ENCODE measurements at places on chromosomes 2 and 18.

DNA sequence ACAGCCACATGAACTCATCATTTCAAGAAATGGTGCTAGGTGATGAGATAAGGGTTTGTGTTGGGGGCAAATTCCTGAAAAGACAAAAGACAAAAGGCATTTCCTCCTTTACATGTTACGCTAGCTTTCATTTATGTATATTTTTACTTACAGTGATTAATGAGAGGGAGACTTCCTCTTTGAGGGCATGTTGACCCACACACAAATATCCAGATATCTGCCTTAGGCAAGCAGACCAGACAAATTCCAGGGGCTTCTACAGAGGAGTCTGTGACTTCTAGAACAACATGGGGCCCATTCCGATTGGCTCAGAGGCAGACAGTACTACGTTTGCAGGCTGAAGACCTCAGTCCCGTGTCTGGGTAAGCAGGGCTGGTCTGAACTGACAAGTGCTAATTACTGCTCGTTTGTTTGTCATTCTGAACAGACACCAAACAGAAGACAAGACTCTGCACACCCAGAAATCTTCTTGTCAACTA lies 74.8 kb upstream of the ST6GAL2 start:
- DNase-seq: no peak

- no peak for DNase-seq
Observed at GRCh38 chr2:25257032-25257552, 84.6 kb downstream of the DNMT3A start.

DNA sequence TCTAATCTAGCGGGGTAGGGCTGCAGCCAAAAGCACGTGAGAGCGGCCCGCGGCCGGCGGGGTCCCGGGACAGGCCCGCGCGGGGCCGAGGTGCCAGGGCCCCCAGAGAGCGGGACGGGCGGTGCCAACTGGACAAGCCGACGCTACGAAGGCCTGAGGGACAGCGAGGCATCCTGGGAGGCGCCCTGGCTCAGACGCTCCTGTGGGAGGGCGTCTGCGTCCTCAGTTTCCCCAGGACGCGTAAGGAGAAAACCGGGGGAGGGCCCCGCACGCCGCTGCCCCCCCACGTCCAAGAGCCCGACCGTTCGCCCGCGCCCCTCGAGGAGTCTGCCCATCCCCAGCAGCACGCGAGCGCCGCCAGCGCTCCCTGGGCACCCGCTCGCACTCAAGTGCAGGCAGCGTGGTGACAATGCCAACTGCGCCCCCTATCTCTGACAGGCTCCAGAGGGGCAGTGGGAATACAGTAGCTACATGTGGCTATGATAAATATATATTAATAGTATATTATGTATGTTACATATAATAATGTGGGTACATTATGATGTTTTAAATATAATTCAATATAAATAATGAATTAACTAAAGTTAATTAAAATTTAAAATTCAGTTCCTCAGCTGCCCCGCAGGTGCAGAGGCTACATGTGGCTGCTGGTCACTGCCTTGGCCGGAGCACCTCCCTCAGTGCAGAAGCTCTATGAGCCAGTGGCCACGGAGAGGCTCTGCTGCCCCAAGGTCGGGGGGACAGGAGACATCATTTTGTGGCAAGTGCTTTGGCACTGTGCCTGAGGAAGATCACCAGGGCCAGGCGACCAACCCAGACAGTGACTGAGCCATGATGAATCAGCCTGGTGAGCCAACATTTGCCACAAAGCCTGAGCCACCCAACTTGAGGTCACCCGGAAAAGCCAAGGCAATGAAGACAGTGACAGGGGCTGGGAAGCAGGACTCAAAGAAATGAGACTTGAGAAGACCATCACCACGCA lies 5.5 kb upstream of the SFT2D3 start:
- DNase-seq: peak; percentile 33

- DNase-seq: no peak
Observed at GRCh38 chr2:164714471-164714870, 93.2 kb upstream of the GRB14 start.

DNA sequence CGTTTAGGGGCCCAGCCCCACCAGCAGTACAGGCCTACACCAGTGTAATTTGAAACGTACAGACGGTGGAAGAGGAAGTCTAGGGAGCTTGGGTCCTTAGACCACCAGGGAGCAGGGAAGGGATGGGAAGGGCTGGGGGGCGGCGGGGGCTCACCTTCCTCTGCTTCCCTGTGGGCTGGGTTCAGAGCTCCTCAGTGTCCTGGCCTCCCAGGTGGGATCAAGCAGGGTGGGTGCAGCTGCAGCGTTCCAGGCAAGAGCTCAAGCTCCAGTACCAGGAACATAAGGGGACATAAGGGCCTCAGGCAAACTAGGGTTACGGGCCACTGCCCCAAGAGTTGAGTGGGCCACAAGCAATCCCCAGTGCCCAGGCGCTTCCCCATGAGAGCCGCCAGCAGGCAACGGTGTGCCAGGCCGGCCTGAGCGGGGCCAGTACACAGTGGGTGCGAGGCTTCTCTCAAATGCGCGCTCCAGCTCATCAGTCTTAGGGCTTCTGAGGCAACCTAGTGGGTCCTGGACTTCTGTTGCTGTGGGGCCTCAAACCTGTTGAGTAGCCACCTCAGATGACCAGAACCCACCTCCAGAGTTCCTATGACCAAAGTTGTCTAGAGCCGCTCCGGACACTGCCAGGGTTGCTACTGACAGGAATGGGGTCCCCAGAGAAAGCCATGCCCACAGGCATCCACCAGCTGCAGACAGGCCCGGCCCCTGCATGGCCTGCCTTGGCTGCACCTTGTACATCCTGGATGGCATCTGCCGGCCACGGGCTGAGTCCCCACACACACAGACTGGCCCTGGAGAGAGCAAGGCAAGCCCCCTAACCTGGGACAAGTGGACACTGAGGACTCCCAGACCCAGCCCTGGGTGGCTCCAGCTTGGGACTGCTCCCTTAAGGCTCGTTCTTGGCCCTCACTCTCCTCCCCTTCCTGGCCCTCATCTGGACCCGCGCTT lies 5.2 kb downstream of the ANKRD23 start:
- DNase-seq: no peak

- DNase-seq: no peak
Observed at GRCh38 chr2:85120363-85120762, 12.8 kb upstream of the TCF7L1 start.

GRCh38 chr2:49278141-49278540 lies 123.8 kb upstream of the FSHR start:
- no peak for DNase-seq

- DNase-seq: no peak
Observed at GRCh38 chr2:178315488-178315948, 121.2 kb downstream of the OSBPL6 start.

DNA sequence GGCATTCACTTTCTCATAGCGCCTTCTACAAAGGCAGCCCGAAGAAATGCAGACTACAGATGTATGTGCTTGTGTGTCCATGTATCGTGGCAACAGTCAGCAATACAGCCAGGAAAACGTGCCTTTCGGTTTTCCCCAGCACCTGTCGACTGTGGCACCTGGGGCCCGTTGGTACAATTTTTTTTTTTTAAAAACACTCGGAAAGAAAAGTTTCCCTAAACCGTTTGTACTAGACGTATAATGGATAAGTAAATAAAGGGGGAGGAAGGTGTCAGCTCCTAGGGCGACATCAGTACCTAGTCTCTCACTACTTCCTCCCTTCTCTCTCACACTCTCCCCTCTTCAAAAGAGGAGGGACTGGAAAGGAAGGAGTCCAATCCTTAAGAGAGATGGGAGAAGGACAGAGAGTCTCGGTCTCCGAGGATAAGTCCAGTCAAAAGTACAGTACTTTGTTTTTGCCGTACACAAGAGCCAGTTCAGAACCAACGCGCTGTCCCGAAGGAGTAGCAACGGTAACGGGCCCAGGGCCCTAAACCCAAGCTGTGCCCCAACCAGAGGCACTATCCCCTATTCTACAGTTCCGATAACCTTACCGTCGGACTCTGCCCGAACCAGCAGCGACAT lies 759 bp downstream of the PPP4R3B start:
- DNase-seq: peak; percentile 6

DNA sequence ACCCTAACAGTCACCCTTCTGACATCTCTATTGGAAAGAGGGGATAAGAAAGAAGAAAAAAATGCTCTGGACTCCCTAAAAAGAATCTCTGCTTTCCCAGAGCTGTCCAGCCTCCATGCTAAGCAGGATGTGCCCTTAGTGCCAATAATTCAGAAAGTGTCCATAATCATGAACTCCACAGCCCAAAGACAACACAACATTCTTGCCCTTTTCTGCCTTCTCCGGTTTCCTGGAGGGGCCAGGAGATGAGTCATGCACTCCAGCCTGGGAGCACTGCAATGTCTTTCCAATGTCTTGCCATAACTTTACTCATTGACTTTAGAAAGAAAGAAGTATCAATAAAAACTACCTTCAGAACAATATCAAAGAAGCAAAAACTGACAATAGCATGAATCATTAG lies 44.0 kb downstream of the KLF7 start:
- no peak for DNase-seq

GRCh38 chr2:11901351-11902069 lies 155.1 kb downstream of the LPIN1 start:
- no peak for DNase-seq

DNA sequence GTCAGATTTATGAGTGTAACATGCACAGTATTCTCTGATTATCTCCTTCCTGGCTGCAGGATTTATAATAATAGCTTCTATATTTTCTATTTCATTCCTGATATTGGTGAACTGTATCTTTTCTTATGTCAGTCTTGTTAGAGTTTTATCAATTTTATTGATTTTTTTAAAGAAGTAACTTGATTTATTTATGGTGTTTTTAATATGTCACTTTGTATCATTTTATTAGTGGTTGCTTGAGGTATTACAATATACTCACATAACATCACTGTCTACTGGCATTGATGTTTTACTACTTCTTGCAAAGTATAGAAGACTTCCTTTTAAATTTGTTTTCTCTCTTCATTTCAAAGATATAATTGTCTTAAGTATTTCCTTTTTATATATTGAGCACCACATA lies 270.5 kb upstream of the GYPC start:
- DNase-seq: no peak

- DNase-seq: no peak
Observed at GRCh38 chr18:3219631-3220335, at the start of gene MYOM1. MYOM1 (minus strand) TSS chr18:3219968; CDS start chr18:3215223, 4,745 bp downstream.

GRCh38 chr2:101150306-101151145 lies 656 bp downstream of the TBC1D8 start:
- no peak for DNase-seq

- no peak for DNase-seq
Observed at GRCh38 chr18:44699572-44700261, 19.0 kb downstream of the SETBP1 start.

DNA sequence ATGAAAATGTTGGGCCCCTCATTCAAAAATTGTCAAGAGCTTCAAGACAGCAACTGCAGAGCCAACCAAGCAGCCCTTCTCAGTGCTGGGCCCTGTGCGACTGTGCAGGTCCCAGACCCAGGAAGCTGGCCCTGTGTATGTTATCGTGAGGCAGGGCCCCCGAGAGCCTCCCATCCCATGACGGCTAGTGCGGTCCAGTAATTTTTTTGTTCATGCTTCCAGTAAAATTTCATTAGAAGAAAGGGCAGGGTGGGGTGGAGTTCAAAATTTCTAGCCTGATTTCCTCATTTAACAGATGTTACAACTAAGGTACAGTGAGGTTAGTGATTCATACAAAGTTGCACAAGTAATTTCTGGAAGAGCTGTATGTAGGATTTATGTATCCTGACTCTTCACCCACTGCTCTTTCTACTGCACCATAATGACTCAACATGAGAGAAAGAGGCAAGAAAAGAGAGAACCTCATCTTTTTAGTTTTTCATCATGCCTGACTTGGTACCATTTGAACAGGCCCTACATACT lies 105.5 kb downstream of the ZEB2 start:
- no peak for DNase-seq

DNA sequence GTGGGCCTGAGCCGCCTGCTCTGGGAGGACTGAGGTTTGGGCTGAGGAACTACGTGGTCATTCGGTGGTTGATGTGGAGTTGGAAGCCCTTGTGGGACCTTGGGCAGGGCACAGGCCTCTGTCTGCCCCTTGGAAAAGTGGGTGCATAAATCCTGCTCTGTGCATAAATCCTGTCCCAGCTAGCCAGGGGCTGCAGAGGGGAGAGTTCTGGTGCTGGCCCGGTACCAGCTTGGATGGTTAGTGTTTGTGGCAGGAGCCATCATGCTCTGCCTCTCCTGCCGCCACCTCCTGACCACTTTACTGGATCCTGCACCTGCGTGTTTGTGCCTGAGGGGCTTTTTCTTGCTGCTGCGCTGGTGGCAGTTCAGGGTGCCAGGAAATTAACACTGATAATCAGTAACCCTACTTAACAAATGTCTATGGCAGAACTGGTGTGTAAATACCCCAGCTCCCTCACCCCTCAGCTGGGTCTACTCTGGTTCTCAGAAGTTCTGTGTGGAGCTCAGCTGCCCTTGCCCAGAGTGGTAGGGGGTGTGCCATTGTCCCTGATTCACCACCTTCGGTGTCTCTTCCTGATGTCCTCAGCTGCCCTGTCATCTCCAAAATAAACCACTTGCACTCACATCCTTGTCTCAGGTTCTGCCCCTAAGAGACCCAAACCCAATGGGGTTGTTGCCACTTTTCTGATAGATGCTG lies 156.8 kb downstream of the GLI2 start:
- DNase-seq: no peak

- no peak for DNase-seq
Observed at GRCh38 chr2:47309952-47310800, 92.8 kb upstream of the MSH2 start.

DNA sequence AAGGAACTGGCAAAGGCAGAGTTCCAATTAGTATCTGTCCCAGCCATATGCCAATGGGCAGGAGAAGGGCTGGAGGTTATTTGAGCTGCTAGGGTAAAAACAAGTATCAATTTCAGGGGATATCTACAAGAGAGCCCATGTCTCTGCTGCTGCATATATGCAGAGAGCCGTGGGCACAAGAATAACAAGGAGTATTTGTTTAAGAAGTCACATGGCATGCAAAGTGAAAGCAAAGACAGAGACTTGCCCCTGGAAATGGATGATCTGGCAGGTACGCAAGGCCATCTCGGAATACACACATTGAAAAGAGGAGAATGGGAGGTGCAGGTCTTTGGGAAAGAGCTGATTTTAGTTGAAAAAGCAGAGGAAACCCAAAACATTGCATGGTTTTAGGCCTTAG lies 170.6 kb downstream of the EVA1A start:
- no peak for DNase-seq

GRCh38 chr18:45825258-45826044 lies at the start of gene SIGLEC15:
SIGLEC15 (plus strand) TSS chr18:45825675; CDS start chr18:45825729, 54 bp downstream.
- no peak for DNase-seq

DNA sequence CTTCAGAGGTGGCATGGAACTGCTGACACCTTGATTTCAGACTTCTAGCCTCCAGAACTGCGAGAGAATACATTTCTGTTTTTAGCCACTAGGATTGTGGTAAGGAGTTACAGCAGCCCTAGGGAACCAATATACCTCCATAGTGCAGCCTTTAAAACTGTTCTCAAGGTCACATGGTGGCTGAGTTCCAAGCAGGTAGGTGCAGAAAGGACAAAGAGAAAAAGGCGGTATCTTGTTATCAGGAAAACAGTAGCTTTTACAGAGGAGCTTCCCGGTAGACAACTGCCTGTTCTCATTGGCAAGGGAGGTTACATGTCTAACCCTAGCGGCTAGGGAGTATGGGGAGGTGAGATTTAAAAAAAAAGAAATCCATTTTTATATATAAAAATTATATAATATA lies 96.2 kb upstream of the BCL2L11 start:
- no peak for DNase-seq

Measured in stimulated activated CD8-positive, alpha-beta memory T cell treated with anti-CD3 and anti-CD28 coated beads, Interleukin-7, amount 100 ng/mL, for 1 hour (primary cell).